Stimulated activated CD8-positive, alpha-beta memory T cell treated with anti-CD3 and anti-CD28 coated beads, Interleukin-2, amount 100 ng/mL, for 1 hour (primary cell): ENCODE measurements at places on chromosomes 11 and 22.

DNA sequence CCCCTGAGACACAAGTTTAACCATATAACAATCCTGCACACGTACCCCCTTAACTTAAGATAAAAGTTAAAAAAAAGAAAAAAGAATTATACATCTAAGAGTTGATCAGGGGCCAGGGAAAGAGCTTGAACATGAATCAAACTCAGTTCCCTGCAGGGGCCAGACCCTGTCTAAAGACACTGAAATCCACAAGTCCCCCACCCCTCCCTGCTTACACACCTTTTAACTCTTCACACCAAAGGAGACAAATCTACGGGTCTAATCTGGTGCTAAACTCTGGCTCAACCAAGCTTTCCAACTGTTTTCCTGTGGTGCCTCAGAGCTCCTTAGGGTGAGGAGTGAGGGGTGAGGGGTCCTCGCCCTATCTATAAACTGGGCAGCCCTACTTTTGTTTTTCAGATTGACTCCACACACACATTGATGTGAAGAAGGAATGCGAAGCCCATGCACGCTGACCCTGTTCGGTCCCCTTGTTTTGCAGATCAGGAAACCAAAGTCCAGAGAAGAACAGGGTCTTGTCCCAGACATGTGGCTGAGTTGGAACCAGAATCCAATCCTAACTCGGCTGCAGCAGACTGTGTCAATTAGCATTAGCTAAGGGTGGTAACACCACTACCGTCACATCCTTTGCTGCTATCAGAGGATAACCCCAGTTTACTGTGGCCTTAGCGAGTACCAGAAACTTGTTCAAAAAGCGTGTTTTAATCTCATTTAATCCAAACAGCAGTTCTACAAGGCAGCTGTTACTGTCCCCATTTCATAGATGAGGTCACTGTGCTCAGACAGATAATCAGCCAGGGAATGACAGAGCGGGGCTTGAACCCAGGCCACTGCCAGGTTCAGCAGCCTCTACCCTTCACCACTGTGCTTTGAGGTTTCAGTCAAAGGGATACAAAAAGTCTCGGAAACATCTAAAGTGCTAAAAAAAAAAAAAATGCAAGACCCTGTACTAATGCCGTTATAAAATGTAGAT lies 145.2 kb upstream of the SYT13 start:
- DNase-seq = no peak

GRCh38 chr11:61609000-61609979 lies 28.4 kb upstream of the SYT7 start:
- no peak for DNase-seq

- DNase-seq = no peak
Observed at GRCh38 chr11:80958361-80958760, 1517.5 kb upstream of the TENM4 start.

- DNase-seq = no peak
Observed at GRCh38 chr11:22192289-22192641, 620 bp upstream of the ANO5 start.

GRCh38 chr11:15758857-15759465 lies 597.4 kb downstream of the SOX6 start:
- no peak for DNase-seq

DNA sequence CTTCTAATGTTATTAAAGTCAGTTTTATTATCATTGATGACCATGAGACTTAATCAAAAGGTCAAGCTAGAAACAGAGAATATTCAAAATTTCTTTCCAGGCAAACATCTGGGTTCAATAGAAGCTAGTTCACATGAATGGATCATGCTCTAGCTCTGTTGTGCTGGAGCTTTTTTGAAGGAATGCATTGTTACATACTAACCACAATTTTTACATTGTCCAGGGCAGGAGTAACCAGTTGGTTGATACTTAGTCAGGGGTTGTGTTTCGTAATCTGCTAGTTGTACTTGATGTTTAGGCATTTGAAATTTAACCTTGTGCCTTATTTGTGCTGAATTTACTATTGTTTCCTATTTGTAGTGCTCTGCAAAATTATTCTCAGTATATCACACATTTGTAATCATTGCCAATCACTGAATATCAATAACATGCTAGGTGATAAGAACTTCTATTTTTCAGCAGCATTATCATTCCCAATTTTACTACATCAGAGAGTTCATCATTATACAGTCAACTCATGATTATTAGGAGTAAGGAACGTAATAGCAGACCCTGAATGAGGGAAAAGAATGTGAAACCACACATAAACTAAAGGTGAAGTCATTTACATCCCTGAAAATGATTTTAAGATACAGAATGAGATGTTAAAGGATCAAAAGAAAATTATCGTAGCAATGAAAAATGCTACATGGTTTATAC lies 23.2 kb downstream of the NF2 start:
- no peak for DNase-seq

DNA sequence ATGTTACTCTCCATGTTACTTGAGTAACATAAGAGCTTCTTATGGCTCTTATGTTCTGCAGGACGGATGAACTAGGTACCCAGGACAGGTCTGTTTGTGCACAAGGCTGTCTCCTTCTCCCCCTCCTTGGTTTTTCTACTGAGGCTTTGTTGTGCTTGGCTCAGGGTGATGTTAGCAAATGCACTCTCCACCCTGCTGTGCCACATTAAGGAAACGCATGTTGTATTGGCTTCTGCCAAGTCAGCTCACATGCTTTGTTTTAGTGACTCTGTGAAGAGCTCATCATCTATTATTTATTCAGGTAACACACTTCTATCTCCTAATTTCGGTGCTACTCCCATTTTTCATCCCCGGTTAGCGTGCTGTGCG lies 108.3 kb downstream of the PTPRJ start:
- no peak for DNase-seq

- no peak for DNase-seq
Observed at GRCh38 chr22:10741210-10741609, 4786.8 kb upstream of the OR11H1 start.

DNA sequence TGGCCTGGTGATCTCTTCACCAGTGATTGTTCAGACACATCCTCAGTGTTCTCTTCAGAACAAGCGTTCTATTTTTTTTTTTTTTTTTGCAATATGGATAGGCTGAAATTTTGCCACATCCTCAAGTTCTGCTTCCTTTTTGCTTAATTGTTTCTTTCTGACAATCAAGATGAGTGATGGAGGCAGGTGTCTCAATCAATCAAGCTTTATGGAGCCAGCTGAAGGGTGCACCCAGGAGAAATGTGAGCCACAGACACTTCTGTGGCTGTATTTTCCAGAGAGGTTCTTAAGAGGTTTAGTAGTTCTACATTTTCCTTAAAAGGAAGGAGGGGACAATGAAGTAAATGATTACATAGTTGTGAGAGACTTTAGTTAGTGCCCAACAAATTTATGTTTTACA lies 43.9 kb upstream of the ASPHD2 start:
- no peak for DNase-seq

GRCh38 chr11:72589802-72590761 lies 84.1 kb downstream of the PDE2A start:
- no peak for DNase-seq

- no peak for DNase-seq
Observed at GRCh38 chr11:115873813-115874212, 369.6 kb upstream of the CADM1 start.

DNA sequence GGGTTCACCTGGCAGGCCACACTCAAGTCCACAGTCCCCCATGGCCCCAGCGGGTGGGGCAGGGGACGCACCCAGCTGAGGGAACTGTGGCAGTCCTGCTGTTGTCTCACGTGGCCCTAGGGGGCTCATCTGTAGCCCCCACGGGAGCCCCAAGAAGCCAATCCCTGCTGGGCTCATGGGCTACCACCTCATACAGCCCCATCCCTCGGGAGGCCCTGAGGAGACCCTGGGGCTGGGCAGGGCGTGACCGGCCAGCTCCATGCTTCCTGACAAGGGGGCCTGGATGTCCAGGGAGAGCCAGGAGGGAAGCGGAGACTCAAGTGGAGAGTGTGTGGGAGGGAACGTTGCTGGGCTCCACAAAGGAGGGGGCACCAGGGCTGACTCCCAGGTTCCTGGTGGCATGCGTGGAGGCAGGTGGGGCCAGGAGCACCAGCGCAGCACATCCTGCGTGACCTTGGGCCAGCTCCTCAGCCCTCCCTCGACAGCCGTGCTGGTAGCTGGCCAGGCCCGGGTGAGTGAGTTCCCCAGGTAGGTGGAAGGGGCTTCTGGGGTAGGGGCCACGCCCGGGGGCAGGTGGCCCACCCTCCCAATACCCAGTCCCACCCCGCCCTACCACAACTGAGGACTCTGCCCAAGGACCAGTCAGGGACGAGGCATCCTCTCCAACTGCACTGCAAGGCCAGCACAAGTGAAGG lies 7.9 kb downstream of the RTN4R start:
- DNase-seq = no peak

GRCh38 chr11:40376331-40376730 lies 1083.1 kb downstream of the LRRC4C start:
- DNase-seq = no peak

DNA sequence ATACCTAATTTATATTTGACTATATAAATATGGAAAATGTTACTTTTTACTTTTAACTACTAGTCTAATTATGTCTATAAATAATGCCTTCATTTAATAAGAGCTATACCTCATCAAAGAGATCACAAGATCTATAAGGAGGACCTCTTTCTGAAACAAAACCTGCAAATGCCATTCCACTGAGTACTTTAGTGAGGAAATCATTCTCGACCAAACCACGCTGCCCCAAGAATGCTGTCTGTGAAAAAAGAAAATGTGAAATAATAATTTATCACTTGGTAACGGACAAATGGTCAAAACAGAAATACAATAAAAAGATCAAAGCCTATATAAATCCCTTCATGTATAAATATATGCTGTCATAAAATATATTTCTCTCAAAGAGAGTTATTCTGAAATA lies 301.7 kb downstream of the SBF2 start:
- DNase-seq = no peak

GRCh38 chr11:1153951-1154493 lies 3.7 kb upstream of the MUC5AC start:
- no peak for DNase-seq

DNA sequence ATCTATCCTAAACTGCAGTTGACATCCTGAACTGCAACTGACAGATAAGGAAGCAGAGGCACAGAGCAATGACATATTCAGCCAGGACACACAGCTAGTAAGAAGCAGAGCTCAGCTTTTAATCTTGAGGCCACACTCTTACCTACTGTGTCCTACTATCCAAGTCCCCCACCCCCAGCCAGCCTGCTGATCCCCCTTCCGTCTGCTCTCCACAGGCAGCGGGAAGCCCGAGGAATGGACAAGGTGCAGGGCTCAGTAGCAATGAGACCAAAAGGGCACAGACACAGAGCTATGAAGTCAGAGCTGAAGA lies 4.3 kb downstream of the POLR3H start:
- DNase-seq = no peak

DNA sequence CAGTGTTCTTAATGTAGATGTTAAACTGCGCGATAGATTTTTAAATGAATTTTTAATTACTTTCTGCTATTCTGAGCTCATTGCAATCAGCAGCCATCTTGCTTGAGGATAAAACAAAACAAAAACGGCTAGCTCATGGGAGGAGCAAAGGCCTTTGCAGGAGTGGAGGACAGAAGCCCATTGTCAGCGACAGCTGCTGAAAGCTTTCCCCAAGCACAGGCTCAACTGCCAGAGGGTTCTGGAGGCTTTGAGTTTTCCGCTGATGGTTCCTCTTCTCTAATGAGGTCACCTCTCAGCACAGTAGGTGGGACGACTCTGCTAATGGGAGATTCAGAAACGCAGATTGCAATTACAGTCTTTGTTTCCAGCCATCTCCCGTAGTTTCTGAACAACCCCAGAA lies 167.1 kb upstream of the TTC12 start:
- no peak for DNase-seq
